ENCODE measurements at places on chromosomes 13 and 19. TPM values are rescaled to one million over a fixed set of nuclear protein-coding genes. Genes with fewer than 3 reads are reported as not detected.
A peak's percentile ranks its signal among the peaks of the same experiment; 100 is the strongest.

DNA sequence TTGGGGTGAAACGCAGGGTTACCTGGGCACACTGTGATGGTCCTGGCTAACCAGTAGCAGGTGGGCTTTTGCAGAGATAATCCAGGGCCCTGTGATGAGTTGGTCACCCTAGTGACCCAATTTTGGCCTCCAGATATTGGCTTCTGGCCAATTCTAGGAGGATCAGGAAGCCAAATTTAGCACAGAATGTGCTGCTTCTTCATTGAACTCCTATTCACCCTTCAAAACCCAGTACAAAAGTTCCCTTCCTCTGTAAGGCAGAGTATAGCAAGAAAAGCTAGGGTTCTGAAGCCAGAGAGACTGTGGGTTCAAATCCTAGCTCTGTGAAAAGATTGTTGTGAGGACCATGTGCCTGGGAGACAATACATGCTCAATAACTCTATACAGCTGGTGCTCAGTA, 70.8 kb downstream of the INSR start:
- no peaks in the 10 kb centered on the region for H3K4me1 ChIP-seq
- H3K4me3 ChIP-seq = no peak overlapping the region
- no peaks in the 10 kb centered on the region for H3K27me3 ChIP-seq
- no peak for DNase-seq

GRCh38 chr13:44313674-44314073, 60.0 kb upstream of the SERP2 start:
- H3K27ac ChIP-seq = no peak overlapping the region
- DNase-seq = no peak
- no peaks in the 10 kb centered on the region for H3K36me3 ChIP-seq
- no peak overlapping the region for H3K4me3 ChIP-seq
- no peaks in the 10 kb centered on the region for H3K4me1 ChIP-seq

DNA sequence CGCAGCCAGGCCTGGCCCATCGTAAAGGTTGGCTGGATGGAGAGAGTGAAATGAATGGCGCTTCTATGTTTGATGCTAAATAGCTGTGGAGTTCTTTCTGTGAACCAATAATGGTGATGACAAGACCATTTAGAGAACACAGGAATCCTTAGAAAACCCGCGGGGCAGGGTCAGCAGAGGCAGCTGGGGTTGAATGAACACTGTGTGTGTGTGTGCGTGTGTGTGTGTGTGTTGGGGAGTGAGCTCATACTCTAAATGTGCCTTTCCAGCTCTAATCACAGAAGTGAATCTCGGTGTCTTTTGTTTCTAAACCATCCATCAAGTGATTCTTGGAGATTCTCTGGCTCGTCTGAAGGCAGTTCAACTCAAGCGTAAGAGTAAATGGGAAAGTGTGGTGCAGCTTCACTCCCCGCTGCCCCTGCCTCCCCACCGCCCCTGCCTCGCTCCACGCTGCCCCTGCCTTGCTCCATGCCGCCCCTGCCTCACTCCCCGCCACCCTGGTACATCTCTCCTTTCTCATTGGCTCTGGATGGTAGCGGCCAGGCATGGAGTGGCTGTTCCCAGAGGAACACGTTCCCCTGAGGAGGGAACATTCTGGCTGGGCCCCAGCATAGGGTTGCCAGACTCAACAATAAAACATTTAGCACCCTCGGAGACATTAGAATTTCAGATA, 21.2 kb downstream of the TMPRSS9 start:
- H3K36me3 ChIP-seq = peaks cover 4% of the 10 kb centered on the region
- H3K27ac ChIP-seq = no peak overlapping the region
- H3K4me3 ChIP-seq = no peak overlapping the region
- DNase-seq = no peak

GRCh38 chr19:48681127-48681470, 8.3 kb upstream of the NTN5 start:
- H3K27me3 ChIP-seq = no peaks in the 10 kb centered on the region
- H3K27ac ChIP-seq = no peak overlapping the region
- no peaks in the 10 kb centered on the region for H3K36me3 ChIP-seq

- DNase-seq = no peak
- H3K27ac ChIP-seq = no peak overlapping the region
- no peaks in the 10 kb centered on the region for H3K4me1 ChIP-seq
- H3K4me3 ChIP-seq = no peak overlapping the region
- H3K27me3 ChIP-seq = no peaks in the 10 kb centered on the region
These were observed 49.2 kb upstream of the PCCA start for GRCh38 chr13:100039740-100040139.

GRCh38 chr13:25215253-25215575, 43.1 kb upstream of the AMER2 start:
- no peaks in the 10 kb centered on the region for H3K4me1 ChIP-seq
- no peaks in the 10 kb centered on the region for H3K27me3 ChIP-seq
- no peak overlapping the region for H3K4me3 ChIP-seq
- H3K27ac ChIP-seq = no peak overlapping the region

DNA sequence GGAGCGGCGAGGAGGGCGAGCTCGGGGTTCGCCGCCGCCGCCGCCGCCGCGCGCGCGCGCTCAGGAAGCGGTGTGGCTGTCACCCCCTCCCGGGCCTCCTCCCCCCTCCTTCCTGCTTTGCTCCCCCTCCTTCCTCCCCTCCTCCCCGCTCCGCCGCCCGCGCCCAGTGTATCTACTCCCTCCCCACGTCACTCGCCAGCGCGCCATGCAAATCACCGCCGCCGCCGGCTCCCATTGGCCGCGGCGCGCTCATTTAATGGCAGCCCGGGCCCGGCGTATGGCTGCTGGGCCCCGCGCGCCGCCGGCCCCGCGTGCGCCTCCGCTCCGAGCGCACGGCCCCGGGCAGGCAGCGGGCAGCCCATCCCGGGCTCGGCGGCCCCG, 335 bp upstream of the SOX1 start:
- H3K36me3 ChIP-seq = no peaks in the 10 kb centered on the region
- peaks cover 76% of the 10 kb centered on the region for H3K27me3 ChIP-seq
- no peak overlapping the region for H3K27ac ChIP-seq
- H3K4me1 ChIP-seq = no peaks in the 10 kb centered on the region
- H3K4me3 ChIP-seq = peak overlapping the region; percentile 55
- DNase-seq = peak; percentile 91

DNA sequence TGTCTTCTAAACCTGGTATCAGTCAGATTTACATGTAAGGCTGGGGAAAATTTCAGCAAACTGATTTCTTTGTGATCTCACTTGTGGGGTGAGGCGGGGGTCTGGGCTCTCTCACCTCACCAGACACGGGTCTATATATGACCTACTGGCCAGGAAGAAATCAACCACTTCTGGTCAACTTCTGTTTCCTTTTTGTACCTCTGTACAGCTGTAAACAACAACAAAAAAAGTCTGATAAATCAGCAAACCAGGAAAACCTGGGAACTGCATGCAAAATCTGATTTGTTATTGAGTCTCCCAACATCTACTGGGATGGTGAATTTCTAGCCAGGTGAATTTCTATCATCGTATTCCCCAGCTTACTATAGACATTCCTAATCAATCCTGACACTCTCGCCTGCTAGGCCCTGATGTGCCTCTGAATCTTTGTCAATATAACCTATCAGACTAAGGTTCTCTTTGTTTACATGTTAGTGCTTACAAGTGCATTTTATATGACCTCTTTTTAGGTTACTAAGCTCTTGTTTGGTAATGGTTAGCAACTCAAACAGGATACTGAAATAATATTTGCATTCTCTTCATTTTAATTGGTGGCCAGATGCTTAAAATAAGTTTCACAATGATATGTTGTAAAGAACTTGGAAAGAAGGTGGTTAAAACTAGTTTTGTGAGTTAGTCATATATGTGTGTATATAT, 77.7 kb downstream of the LRRC63 start:
- no peak overlapping the region for H3K4me3 ChIP-seq
- no peaks in the 10 kb centered on the region for H3K36me3 ChIP-seq
- no peak overlapping the region for H3K27ac ChIP-seq

DNA sequence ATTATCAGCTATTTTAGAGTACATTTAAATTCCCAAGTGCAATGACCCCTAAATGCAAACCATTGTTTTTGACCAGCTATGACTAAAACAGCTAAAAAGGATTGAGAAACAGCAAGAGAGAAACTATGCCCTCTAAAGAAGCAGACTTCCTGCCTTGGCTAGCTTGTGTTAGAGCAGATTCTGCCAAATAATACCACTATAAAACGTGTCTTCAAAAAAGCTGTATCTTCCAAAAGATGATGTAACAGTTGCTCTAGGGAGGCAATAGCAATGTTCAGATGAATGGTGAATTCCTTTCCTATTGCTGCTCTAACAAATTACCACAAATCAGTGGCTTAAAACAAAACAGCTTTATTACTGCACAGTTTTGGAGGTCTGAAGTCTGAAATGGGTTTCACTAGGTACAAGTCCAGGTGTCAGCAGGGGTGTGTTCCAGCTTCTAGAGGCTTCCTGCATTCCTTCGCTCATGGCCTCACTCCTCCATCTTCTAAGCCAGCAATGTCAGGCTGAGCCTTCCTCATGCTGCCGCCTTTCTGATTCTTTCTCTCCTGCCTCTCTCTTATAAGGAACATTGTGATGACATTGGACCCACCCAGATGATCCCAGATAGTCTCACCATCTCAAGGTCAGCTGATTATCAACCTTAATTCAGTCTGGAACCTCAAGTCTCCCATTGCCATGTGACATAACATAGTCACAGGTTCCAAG, 84.5 kb downstream of the LRRC63 start:
- H3K27ac ChIP-seq = no peak overlapping the region
- H3K4me3 ChIP-seq = no peak overlapping the region
- peaks cover 5% of the 10 kb centered on the region for H3K36me3 ChIP-seq
- no peaks in the 10 kb centered on the region for H3K27me3 ChIP-seq

DNA sequence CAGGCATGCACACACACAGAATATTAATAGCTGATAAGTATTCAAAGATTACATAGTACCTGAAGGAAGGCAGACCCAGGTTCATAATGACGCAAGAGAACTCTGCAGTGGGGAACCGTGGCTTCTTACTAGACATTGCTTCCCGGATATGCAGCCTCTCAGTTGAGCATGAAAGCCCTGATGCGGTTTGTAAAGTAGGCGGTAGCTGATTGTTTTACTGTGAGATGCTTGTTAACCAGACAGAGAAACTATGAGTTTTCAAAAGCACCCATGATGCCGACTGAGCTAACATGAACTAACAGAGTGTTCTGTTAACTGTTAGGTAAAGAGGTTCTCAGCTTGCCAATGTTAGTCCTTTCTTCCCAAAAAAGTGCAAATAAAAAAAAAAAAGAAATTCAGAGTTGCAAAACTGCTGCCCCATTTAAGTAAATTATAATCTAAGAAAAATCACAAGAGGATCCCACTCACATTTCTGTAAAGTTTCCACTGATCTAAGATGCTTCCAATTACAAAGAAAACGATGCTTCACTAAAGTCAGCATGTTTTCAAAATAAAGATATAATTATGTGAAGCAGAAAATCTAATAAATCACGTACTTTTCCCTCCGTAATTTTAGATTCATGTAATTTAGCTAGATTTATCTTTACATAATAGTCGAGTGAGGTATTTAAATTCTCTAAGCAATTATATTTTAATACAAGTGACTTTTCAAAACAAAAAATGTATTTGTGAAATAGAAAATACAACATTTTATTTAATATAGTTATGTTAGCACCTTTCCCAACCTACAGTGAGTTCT, 2.2 kb downstream of the FLT1 start:
- H3K27me3 ChIP-seq = no peaks in the 10 kb centered on the region
- H3K27ac ChIP-seq = no peak overlapping the region
- H3K4me1 ChIP-seq = peaks cover 15% of the 10 kb centered on the region
- no peak for DNase-seq

GRCh38 chr13:112114391-112114790, 47.4 kb downstream of the SOX1 start:
- no peaks in the 10 kb centered on the region for H3K27me3 ChIP-seq
- no peak overlapping the region for H3K4me3 ChIP-seq
- H3K4me1 ChIP-seq = no peaks in the 10 kb centered on the region
- no peaks in the 10 kb centered on the region for H3K36me3 ChIP-seq
- no peak overlapping the region for H3K27ac ChIP-seq

DNA sequence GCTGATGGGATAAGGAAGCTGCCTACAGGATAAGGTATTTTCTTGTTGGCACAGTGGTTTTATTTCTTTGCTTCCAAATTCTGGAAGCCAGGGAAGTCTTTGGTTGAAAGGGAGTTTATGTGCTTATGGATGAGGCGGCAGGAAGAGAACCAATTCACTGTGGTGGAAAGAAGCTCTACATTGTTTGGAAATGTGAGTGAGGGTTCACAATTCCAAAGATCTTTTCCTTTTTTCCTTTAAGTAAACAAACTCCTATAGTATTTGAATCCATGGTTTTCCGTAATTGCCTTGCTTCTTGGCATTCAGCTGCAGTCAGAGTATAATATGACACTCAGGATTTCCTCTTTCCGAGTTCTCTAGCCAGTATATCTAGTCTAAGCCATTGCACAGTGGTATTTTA, 86.2 kb downstream of the TEX29 start:
- H3K4me3 ChIP-seq = no peak overlapping the region
- H3K27ac ChIP-seq = no peak overlapping the region
- no peaks in the 10 kb centered on the region for H3K27me3 ChIP-seq
- no peaks in the 10 kb centered on the region for H3K4me1 ChIP-seq
- DNase-seq = no peak

DNA sequence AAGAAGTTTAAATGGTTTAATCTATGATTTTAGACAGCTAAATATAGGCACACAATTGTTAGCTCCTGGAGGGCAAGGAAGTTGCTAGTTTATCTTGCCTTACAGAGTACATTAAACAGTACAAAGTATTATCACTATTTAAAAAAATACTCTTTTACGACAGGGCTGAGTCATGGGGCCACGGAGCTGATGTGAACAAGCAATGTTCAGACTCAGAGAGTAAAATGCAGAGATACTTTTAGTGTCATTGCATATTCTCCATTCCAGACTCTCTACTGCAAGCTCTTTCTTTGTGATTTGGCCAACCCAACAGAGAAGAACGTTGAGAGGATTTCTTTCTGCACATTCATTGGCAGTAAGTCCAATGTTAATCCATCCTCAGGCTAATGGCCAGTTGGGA, 352.4 kb downstream of the SPRY2 start:
- H3K4me1 ChIP-seq = no peaks in the 10 kb centered on the region
- H3K36me3 ChIP-seq = peaks cover 5% of the 10 kb centered on the region

DNA sequence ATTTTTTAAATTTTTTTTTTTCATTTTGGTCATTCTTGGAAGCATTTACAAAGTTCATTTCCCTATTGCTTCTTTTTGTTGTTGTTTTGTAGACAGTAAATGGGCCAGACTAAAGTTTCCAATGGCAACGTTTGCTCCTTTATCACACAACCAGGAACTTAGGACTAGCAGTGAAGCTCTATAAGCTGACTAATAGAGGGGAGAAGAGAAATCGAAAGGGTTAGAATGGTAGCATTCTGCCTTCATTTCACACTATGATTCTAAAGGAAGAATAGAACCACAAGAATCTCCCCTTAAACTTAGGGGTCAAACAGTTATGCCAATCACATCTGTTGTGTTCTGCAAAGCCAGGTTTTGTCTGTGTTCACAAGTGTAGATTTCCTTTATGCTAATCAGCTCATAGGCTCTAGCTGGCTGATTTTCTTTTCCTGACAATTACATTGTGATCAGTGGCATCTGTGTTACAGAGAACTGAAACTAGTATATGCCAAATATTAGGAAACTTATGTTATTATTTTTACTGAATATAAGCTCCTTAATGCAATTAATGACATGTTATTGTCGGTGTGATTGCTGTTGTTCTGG, 467.3 kb downstream of the DACH1 start:
- H3K27ac ChIP-seq = no peak overlapping the region
- H3K4me1 ChIP-seq = no peaks in the 10 kb centered on the region
- no peaks in the 10 kb centered on the region for H3K36me3 ChIP-seq
- H3K27me3 ChIP-seq = no peaks in the 10 kb centered on the region
- no peak overlapping the region for H3K4me3 ChIP-seq

- H3K4me1 ChIP-seq = no peaks in the 10 kb centered on the region
- H3K27ac ChIP-seq = no peak overlapping the region
- no peak for DNase-seq
These were observed 74.7 kb downstream of the MUC16 start for GRCh38 chr19:8935460-8935859.

Gene SPRYD7
- 2.4 TPM for total RNA-seq

Gene CXCL17
- total RNA-seq = not detected

Gene IL27RA
- total RNA-seq = 13.6 TPM

Gene RNASEH2B
- total RNA-seq = 50.8 TPM

Gene USHBP1
- total RNA-seq = 6.4 TPM

Gene CCDC97
- total RNA-seq = 39.4 TPM
